HFFc6 (cell line): ENCODE measurements at places on chromosomes 6 and 20.

DNA sequence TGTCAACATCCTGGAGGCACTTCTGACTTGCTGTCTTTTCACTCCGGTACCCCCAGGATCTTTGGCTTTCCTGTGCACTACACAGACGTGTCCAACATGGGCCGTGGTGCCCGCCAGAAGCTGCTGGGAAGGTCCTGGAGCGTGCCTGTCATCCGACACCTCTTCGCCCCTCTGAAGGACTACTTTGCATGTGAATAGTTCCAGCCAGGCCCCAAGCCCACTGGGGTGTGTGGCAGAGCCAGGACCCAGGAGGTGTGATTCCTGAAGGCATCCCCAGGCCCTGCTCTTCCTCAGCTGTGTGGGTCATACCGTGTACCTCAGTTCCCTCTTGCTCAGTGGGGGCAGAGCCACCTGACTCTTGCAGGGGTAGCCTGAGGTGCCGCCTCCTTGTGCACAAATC lies 12.0 kb upstream of the MAPRE1 start:
- DNase-seq, result no peak

GRCh38 chr6:25898289-25898977 lies 24.4 kb upstream of the SLC17A3 start:
- DNase-seq, result no peak

DNA sequence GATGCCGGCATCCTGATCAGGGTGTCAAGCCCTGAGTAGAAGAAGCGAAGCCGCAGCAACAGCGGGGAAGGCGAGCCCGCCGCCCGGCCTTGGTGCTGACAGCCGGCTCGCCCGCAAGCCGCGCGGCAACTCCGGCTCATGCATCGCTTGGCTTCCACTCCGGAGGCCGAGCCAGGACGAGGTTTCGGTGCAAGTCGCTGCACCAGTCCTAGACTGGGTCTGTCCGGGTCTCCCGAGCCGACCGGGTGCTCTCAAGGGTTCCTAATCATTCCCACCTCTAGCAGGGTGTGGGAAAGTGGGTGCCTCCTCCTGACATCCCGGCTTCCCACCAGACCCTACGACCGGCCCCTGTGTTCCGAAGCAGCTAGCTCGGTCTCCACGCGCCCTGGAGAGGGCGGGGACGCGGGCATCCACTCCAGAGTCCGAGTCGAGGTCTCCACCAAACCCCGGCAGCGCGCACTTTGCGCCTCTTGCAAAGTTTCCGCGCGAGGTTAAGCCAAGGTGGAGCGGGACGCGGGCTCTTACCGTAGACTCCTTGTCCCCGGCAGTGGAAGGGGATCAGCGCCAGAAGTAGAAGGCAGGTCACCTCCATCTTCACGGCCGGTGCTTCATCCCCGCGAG lies 1.4 kb downstream of the MDGA1 start:
- DNase-seq, result no peak

GRCh38 chr6:32436995-32437836 lies 2.5 kb upstream of the HLA-DRA start:
- peak; percentile 7 for DNase-seq

DNA sequence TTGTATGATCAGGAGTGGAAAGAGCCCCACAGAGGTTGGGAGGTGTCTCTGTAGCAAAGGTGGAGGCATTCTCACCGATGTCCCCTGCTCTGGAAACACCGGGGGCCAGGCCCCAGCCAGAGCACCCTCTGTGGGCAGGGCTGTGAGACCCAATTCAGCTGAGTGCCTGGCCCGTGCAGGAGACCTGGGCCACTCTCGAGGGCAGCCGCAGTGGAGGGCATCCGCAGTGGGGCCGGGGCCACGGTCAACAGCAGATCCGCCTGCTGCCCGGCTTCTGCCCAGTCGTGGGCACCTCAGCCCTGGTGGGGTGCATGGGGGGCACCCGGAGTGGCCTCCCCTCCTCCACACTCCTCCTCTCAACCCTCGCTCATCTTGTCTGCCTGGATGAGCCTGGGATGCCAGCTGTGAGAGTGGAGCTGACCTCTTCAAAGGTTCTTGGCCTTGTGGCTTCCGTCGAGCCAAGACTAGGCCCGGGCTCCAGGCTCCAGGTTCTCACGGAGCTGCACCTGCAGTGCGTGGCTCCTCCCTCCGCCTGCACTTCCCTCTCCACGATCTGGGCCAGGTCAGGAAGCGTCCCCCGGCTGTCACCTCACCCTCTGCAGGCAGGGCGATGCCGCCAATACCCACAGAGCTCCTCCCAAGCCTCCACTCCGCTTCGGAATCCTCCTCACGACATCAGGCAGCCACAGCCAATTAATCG lies 134.8 kb downstream of the TAF4 start:
- DNase-seq, result no peak
